Tracheal epithelial cell (primary cell): ENCODE measurements at places on chromosomes 7 and 10. TPM values are rescaled to one million over a fixed set of nuclear protein-coding genes. Genes with fewer than 3 reads are reported as not detected.

Gene ZNF503
- 4.8 and 6.0 TPM in 2 replicates for total RNA-seq

Gene DENND2A
- 0.43 and 2.2 TPM in 2 replicates for total RNA-seq

Gene LIPN
- total RNA-seq: not detected in 2 replicates

Gene R3HCC1L
- 9.6 and 11.6 TPM in 2 replicates for total RNA-seq

Gene PON1
- not detected in 2 replicates for total RNA-seq

Gene MOGAT3
- not detected in 2 replicates for total RNA-seq

Gene TECTB
- total RNA-seq: not detected in 2 replicates

Gene MAT1A
- under 0.01 TPM in 1 of 2 replicates, not detected in the other for total RNA-seq

Gene ABCF2
- 70.1 and 85.5 TPM in 2 replicates for total RNA-seq

Gene COL1A2
- total RNA-seq: 0.85 and 3.1 TPM in 2 replicates

Gene HDAC9
- total RNA-seq: 8.1 and 52.8 TPM in 2 replicates

Gene SLC35B4
- total RNA-seq: 7.0 and 10.2 TPM in 2 replicates

Gene NYAP1
- 0.85 and 1.4 TPM in 2 replicates for total RNA-seq

Gene SPDYE3
- total RNA-seq: not detected in 2 replicates

Gene CYP3A5
- 2.2 and 2.8 TPM in 2 replicates for total RNA-seq

Gene AKR1C2
- 218 and 721 TPM in 2 replicates for total RNA-seq

Gene CTAGE15
- 0.21 and 0.48 TPM in 2 replicates for total RNA-seq

Gene DENND11
- total RNA-seq: 21.2 and 24.9 TPM in 2 replicates

Gene POLL
- total RNA-seq: 9.4 and 15.6 TPM in 2 replicates

Gene PANK1
- 9.4 and 17.1 TPM in 2 replicates for total RNA-seq

Gene FFAR4
- total RNA-seq: not detected in 2 replicates

Gene NEUROG3
- total RNA-seq: not detected in 2 replicates

Gene VSTM4
- under 0.01 TPM in 1 of 2 replicates, not detected in the other for total RNA-seq

Gene CYP3A7
- total RNA-seq: not detected in 2 replicates

Gene SEMA4G
- 0.21 and 0.96 TPM in 2 replicates for total RNA-seq

Gene CDC14C
- total RNA-seq: not detected in 2 replicates

Gene TMEM248
- total RNA-seq: 65.4 and 93.3 TPM in 2 replicates

Gene SCIN
- 0.21 and 5.3 TPM in 2 replicates for total RNA-seq

Gene ZNF487
- 0.96 and 2.6 TPM in 2 replicates for total RNA-seq

Gene ACBD5
- total RNA-seq: 14.5 and 17.5 TPM in 2 replicates

Gene PKD2L1
- not detected in 2 replicates for total RNA-seq

Gene MPP7
- total RNA-seq: 6.3 and 23.7 TPM in 2 replicates

Gene TMEM139
- 3.0 and 13.5 TPM in 2 replicates for total RNA-seq

Gene NPSR1
- not detected in 2 replicates for total RNA-seq

Gene SEMA3C
- 128 and 267 TPM in 2 replicates for total RNA-seq

Gene THSD7A
- 0.21 and 0.48 TPM in 2 replicates for total RNA-seq

Gene RELN
- total RNA-seq: 0.21 and 0.48 TPM in 2 replicates

Gene RBP4
- total RNA-seq: 0.24 TPM in 1 of 2 replicates, not detected in the other

Gene LIPJ
- not detected in 2 replicates for total RNA-seq

Gene AGMO
- 0.24 and 0.43 TPM in 2 replicates for total RNA-seq

Gene SLC16A9
- 2.7 and 3.2 TPM in 2 replicates for total RNA-seq

Gene LRRC27
- total RNA-seq: 4.0 and 4.8 TPM in 2 replicates

Gene RTKN2
- 0.43 and 1.9 TPM in 2 replicates for total RNA-seq

Gene MALRD1
- not detected in 2 replicates for total RNA-seq

Gene EVX1
- total RNA-seq: not detected in 2 replicates
